ENCODE measurements at places on chromosomes 11 and 22. TPM values are rescaled to one million over a fixed set of nuclear protein-coding genes. Genes with fewer than 3 reads are reported as not detected.

Gene BACE1-AS
- total RNA-seq = 6.0 TPM

Gene OR51Q1
- total RNA-seq = not detected

Gene TYR
- total RNA-seq = not detected

Gene SLC25A18
- total RNA-seq = 1.2 TPM

Gene ASCC2
- 33.6 TPM for total RNA-seq

Gene RPL3
- total RNA-seq = 1,524 TPM

GRCh38 chr11:104668797-104669463 lies 229.3 kb downstream of the CASP12 start:
- peak; percentile 68 for DNase-seq

DNA sequence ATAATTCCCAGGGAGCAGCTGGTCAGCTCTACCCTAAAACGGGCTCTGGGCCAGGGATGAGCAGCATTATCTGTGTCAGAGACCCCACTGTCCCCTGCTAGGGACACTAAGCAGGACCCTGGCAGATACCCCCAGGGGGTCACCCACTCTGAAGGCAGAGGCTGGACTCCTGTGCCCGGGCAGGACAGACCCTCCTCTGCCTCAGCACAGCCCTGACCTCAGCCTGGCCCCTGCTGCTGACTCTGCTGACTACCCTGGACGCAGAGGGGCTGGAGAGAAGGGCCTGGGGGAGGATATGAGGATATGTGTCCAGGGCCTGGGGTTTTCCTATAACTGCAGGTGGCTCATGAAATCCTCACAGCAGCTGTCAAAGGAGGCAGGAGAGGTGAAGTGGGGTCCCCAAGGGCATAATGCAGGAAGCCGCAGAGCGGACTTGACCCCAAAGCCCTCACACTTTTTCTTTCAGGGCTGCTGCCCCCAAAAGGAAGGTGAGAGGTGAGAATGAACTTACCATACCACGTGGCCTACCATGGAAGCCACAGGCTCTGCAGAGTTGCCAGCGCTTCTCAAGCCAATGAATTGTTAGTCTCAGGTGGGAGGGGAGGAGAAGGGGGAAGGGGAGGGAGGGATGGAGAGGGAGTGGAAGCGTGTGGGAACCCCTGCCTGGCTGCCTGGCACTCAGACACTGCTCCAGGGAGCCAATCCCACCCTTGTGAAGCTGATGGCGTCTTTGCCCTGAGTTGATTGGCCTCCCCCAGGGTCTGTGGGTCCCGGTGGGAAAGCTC lies 76.7 kb upstream of the WNT11 start:
- DNase-seq = no peak

DNA sequence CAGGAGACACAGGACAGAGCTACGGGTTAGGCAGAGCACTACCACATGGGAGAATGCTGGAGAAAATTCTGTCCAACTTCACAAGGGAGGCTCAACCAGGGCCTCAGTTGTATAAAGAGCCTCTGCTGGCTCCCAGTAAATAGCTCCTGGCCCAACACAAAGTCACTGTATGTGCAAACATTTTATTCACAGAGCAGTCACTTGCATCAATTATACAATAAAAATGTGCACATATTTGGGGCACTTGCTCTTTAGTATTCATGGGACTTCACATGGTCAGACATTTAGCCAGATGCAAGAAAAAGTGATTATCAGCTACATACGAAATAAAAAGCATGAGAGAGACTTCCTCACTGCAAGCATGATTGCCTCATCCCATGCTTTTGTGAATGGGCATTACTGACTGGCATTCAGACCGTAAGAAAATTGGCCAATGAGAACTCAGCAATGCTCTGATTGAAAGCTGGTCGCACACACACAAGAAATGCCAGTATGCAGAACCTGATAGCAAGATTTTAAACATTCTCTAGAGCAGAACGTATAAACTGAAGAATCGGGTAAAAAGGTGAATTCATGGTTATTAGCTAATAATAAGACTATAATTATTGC lies 39.4 kb downstream of the BLID start:
- no peak for DNase-seq

GRCh38 chr11:65069217-65069616 lies 10.9 kb upstream of the NAALADL1 start:
- no peak for DNase-seq

- peak; percentile 58 for DNase-seq
Observed at GRCh38 chr11:5527716-5528115, 11.2 kb upstream of the UBQLNL start.

- peak; percentile 56 for DNase-seq
Observed at GRCh38 chr11:59891781-59892181, 13.2 kb downstream of the OOSP3 start.

GRCh38 chr11:60204922-60205321 lies 22.0 kb upstream of the MS4A6A start:
- DNase-seq = no peak

DNA sequence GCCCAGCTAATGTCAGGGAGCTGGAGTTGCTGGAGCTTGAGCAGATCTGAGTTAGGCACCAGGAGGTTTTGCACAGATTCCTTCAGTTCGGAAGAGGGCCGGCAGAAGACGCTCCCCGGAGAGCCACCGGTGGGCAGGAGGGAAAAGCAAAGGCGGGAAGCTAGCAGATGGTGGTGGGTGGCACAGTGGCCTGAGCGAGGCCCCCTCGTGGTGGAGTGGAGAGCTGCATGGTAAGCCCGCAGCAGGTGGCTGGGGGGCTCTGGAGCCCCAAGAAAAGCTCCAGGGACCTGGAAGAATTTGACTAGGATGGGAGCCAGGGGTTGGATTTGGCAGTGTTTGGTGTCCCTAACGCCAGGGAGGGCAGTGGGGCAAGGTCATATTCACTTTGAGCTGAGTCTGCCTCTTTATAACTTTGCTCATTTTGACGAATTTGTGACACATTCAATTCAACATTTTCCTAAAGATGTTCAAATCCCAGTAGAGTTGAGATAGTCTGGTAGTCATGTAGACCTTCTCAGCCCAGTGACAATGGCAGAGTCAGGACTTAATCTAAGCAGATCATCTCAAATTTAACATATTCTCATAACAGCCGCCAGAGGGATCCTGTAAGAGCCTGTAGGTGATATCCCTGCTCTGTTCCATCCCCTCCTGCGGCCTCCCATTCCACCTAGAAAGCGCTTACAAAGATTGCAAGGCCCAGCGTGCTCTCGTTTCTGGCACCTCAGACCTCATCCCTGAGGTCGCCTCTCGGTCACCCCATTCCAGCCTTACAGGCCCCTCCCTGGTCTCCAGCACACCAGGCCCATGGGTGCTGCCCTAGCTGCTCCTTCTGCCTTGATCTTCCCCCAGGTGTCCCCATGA lies 57.9 kb downstream of the TRIM29 start:
- no peak for DNase-seq
